ENCODE measurements at places on chromosomes 16 and 17. TPM values are rescaled to one million over a fixed set of nuclear protein-coding genes. Genes with fewer than 3 reads are reported as not detected.

Gene ZNF207
- total RNA-seq: 168 TPM

Gene FNDC8
- not detected for total RNA-seq

Gene PIMREG
- total RNA-seq: 144 TPM

Gene LDHD
- 0.24 TPM for total RNA-seq

Gene DNAH3
- 0.03 TPM for total RNA-seq

Gene SYT17
- 0.29 TPM for total RNA-seq

Gene NOD2
- total RNA-seq: 0.05 TPM

Gene MT1A
- total RNA-seq: not detected

Gene FOXN1
- not detected for total RNA-seq

Gene EVI2A
- 10.7 TPM for total RNA-seq

Gene PABPN1L
- total RNA-seq: not detected

Gene CCDC200
- not detected for total RNA-seq

Gene KRT28
- total RNA-seq: not detected

Gene SMURF2
- total RNA-seq: 101 TPM

Gene TMC7
- 0.22 TPM for total RNA-seq

Gene TOP2A
- total RNA-seq: 264 TPM

Gene HIGD1B
- total RNA-seq: not detected

Gene CHD9NB
- not detected for total RNA-seq

Gene TBC1D26
- total RNA-seq: not detected

Gene KRT24
- total RNA-seq: not detected

Gene ENPP7
- not detected for total RNA-seq

Gene CHST4
- not detected for total RNA-seq

Gene HEXD
- total RNA-seq: 21.7 TPM

Gene PSME3IP1
- 93.1 TPM for total RNA-seq

Gene NTN3
- total RNA-seq: not detected

Gene HID1
- total RNA-seq: 0.16 TPM

Gene CA5A
- total RNA-seq: not detected

Gene ERN2
- total RNA-seq: not detected

Gene HS3ST3A1
- 12.9 TPM for total RNA-seq

Gene SRCIN1
- not detected for total RNA-seq

Gene ITGAE
- total RNA-seq: 19.0 TPM

Gene SLC22A31
- total RNA-seq: not detected

Gene TNFSF13
- total RNA-seq: 0.56 TPM

Gene COPRS
- total RNA-seq: 119 TPM
